ENCODE measurements at places on chromosomes 16 and 17.

GRCh38 chr17:13416748-13417363 lies 184.9 kb downstream of the HS3ST3A1 start:
- no peak for DNase-seq

DNA sequence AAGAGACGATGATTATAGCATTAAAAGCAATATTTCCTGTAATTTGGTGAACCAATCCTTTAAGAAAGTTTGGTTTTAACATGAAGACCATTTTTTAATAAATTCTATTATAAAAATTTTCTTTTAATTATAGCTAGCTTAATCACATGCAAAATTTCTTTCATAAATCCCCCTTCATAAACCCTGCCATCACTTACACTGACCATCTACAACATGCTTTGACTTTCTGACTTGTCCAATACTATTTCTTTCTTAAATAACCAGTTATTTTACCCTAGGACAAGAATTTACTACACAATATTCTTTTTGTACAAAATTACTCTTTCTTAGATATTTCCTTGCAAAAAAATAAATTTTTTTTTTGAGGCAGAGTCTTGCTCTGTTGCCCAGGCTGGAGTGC lies 1334.8 kb downstream of the CDH11 start:
- no peak for DNase-seq

- no peak for DNase-seq
Measured at GRCh38 chr16:4796982-4797804, 2.0 kb downstream of the SMIM22 start.

DNA sequence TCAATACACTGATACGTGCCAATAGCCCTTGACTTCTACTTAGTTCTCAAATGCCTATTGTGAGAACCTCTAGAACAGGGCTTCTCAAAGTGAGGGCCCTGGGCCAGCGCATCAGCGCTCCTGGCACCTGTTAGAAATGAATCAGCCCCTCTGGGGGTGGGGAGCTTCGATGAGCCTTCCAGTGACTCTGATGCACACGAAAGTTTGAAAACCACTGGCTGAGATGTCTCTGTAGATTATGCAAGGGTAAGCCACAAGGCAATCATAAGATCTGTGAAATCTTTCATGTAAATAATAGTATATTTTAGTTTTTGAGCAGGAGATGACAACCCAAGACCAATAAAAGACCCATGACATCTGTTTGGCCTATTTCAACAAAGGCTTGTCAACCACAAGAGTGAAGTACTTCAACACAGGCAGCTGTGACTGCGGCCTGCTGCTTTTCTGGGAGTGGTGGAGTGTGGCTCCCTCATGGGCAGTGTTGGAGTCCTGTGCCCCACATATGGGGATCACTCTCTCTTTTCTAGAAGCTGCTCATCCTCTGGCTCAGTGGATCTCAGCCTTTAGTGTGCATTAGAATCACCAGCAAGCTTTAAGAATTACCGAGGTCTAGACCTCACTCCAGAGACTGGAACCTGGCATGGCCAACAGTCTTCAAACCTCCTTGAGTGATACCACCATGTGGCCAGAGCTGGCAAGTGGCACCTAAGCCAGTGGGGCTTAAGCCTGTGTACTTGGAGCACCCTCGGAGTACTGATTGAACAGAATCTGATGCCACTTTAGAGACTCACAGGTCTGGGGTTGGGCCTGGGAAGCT lies 5.8 kb downstream of the MTHFSD start:
- DNase-seq: no peak

- no peak for DNase-seq
Measured at GRCh38 chr17:29567304-29567553, 392 bp upstream of the ABHD15 start.

DNA sequence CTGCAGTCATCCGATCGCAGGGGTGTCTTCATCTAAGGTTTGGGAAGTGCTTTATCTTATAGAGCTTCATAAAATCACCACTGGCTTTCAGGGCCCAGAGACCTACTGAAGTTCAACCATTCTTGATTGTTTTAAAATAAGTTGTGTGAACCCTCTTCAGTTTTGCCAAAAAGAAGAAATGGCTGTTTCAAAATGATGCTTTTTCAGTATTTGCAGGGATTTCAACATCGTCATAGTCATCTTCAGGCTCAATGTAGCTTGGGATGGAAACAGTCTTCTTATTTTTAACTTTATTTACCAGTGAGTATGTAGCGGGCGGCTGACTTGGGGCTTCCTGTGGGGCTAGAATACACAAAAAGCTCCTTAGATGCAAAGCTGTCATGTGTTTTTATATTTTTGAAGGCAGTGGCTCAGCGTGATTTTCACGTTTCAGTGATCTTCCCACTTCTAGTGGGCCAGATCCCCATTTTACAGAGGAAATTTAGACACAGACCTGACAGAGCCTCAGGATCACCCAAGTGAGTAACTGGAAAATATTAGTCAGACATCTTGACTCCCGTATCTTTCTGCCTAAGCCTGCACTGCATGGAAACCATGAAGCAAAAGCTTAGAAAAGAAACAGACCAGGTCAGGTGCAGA lies 19.1 kb upstream of the ZNF594 start:
- no peak for DNase-seq

- DNase-seq: no peak
Measured at GRCh38 chr16:12403746-12404658, 399.7 kb downstream of the CPPED1 start.

- DNase-seq: peak; percentile 19
Measured at GRCh38 chr16:23837553-23838308, 1.9 kb downstream of the PRKCB start.

- no peak for DNase-seq
Measured at GRCh38 chr16:69270395-69270794, 40.8 kb upstream of the VPS4A start.

GRCh38 chr16:22318690-22319358 lies 21.6 kb downstream of the POLR3E start:
- DNase-seq: peak; percentile 73

DNA sequence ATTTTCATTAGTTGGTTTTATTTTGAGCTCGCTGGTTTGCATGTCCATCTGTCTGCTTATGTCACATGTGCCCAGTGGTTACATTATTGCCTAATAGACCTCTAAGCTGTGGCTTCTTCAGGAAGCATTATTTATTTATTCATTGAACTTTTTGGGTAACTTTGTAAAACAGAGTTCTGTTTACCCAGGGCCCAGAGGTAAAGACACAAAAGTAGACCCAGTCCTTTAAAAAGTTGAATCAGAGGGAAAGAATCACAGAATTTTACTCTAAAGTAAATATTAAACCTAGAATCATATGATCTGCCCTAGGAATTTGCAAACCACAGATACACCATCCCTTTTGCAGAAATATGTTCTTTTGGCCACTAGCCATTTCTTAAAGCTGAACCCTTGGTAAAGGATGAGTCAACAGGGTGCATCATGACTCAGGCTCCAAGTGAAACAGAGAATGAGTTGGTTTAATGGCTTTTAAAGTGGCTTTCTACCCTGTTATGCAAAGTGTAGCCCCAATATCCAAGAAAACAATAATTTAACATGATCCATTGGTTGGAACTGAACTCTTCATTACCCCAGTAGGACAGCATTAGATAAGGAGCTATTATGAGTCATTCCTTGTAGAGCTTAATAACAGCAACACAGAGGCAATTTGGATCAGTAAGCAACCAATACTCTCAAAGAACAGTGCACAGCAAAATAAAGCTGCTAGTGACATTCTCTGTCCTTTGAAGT lies 236.3 kb downstream of the KCNJ2 start:
- DNase-seq: no peak

DNA sequence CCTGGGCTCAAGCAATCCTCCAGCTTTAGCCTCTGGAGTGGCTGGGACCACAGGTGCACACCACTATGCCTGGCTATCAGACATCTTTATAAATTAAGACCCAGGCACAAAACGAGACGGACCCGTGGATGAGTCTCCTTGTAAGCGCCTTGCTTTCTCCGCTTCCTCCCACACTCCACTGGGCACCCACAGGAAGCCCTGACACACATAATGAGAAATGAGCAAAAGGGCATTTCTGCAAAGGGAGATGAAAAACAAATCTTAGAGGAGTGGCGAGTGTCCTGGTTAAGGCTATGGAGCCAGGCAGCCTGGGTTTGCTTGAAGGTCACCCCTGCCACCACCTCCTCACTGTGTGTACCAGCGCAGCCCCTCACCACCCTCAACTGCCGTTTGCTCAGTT lies 56.3 kb downstream of the XYLT1 start:
- DNase-seq: no peak

GRCh38 chr17:69223809-69224208 lies 4.8 kb downstream of the ABCA10 start:
- no peak for DNase-seq

- no peak for DNase-seq
Measured at GRCh38 chr16:47284999-47285398, 141.3 kb upstream of the NETO2 start.

DNA sequence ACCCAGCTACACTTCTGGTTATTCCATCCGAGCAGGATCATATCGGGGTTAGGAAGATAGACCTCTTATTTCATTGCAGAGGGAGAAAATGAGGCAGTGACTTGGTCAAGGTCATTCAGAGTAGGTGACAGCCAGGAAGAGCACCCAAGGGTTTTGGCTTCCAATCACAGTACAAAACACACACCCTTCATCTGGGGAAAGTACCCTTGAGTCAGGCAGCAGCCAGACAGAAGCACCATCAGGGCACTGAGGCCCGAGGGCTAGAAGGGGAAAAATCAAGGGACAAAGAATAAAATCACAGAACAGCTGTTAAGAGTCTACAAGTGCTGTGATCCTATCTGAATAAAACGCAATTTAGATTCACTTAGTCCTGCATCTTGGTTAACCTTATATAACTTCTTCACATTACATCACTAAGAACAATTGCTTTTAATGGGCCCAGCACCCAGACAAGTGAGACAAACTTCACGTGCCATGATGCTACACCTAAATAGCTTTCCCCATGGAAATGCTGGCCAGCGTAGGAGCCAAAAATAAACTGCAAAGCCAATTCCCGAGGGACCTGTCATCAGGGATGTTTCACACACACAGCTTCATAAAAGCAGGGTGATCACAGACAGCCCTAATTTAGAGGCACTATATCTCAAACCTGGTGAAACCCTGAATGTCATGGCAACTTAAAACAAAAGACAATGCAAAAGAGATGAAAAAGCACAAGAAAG lies 4.9 kb downstream of the UBE2O start:
- no peak for DNase-seq

DNA sequence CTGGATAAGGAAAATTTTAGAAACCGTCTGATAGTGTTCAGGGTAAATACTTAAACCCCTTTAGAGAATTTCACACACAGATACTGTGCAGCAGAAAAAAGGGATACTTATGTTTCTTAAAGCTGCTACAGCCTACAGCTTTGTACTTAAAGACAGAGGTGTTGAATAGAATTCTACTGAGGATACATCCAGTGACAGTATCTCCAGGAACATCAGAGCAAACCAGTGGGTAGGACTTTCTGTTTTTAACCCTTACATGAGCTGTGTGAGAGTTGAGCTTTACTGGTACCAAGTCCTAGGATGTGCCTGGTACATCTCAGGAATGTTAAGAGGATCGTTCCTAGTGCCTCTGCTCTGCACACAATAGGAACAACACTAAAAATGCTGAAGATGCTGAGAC lies 191.5 kb downstream of the FTO start:
- no peak for DNase-seq

DNA sequence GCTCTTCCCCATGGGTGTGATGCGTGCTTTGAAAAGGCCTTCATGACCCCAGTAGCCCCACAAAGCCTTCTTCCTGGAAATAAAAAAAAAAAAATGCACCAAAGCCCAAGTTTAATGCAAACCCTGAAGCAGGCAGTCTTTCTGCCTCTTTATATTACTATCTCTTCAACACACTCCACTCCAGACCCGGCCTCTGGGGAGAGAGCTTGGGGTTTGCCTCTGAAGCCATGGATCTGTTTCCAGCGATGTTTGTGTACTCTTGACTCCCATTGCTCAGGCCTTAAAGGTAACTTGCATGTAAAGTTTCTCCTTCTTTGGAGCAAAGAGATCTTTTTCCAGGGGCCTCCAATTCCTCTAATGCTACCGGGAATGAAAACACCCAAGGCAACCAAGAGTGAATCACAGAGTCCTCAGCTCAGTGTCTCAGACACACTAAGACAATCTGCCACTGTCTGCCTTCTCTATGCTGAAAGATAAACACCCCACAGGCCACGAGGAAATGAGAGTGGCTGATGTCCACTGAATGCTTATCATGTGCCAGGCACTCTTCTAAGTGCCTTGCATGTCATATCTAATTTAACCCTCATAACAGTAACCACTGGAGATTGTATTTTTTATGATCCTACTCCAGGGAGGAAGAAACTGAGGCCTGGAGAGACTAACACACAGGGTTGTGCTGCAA lies 56.4 kb upstream of the AKTIP start:
- no peak for DNase-seq

- no peak for DNase-seq
Measured at GRCh38 chr17:73957564-73957963, 245.9 kb upstream of the RPL38 start.

All from CD4-positive, alpha-beta T cell (primary cell).